IPS-NIHi11 (cell line): ENCODE measurements at places on chromosomes 6 and 20.

DNA sequence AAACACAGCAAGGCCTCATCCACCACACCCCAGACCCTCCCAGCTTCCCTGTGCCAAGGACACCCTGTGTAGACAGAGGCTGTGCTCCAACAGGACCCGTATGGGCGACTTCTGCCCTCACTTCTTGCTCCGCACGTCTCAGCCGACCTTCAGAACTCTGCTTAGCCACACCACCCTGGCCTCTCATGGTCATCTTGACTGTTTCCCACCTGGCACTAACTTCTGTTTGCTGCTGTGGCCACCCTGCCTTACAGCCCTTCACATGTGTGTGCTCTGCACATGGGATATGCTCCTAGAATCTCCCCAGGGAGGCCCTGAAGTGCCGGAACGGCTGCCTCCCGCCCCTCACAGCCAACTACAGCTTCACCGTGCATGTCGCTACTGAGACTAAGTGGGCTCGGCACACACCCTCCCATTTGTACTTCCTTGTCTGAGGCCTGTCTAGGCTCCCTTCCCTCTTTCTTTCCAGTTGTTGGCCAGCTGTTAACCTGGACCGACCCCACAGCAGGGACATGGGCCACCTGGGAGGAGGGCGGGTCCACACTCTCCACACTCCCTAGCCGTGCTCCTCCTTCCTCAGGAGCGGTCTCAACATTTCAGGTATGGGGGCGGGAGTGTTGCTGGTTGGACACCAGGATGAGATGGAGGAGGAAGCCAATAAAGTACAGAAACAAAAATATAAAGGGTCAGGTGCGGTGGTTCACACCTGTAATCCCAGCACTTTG is 69.6 kb downstream of the PYGB start:
- DNase-seq, result no peak

- no peak for DNase-seq
Observed at GRCh38 chr6:168634541-168635328, 193.8 kb downstream of the SMOC2 start.

DNA sequence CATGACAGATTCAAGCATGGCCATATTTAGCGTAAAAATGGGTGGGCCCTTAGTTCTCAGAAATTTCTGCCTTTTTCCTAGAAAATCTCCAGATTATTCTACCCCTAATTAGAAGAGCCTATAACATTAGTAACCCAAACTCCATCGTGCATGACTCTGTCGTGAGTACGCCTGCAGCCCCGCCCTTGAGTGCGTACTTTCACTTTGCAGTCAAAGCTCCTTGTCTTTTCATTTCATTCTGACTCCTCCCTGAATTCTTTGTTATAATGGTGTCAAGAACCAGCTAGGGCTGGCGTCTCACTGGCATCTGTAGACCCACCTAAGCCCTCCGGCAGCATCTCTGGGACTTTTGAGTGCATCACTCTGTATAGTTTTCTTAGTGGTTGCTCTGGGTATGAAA is 61.7 kb upstream of the NOX3 start:
- no peak for DNase-seq

DNA sequence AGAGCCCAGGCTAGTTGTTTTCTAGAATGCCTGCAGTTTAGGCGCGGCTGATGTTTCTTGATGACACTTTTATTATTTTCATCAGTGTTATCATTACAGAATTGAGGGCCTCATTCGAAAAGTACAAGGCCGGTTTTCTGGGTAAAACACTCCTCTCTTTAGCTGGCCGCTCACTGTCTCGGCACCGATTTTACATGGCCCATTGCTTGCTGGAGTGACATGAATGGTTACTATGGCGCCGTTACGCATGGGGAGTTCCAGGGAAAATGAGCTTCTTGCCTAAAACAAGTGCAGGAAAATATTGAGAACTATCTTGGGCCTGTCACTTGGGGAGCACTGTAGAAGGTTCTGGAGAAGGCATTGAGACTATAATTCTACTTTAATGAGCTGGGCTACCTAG is 317.8 kb downstream of the CDH4 start:
- DNase-seq, result no peak

GRCh38 chr20:34350095-34350494 is 13.0 kb upstream of the ITCH start:
- DNase-seq, result no peak

DNA sequence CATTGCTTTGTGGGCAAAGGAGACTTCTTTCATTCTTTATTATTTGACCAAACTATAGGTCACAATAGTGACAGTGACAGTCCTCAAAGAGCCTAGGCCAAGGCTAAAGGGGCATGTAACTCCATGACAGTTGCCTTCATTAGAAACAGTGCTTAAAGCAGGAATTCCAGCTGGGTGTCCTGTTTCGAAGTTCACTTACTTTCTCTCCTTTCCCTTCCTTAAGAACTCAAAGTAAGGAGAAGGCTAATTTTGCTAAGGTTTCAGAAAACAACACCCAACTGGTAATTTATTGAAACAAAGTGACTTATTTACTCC is 48.1 kb upstream of the HEY2 start:
- DNase-seq, result no peak

- no peak for DNase-seq
Observed at GRCh38 chr6:34810017-34810882, 18.4 kb downstream of the BLTP3A start.
